Stimulated activated CD8-positive, alpha-beta memory T cell treated with anti-CD3 and anti-CD28 coated beads, Interleukin-15, amount 100 ng/mL, for 48 hours (primary cell): ENCODE measurements at places on chromosomes 1 and 21.

GRCh38 chr21:31771685-31772084, 39.8 kb upstream of the SCAF4 start:
- DNase-seq = no peak

GRCh38 chr1:247535402-247535801, 838 bp downstream of the OR2C3 start:
- DNase-seq = no peak

DNA sequence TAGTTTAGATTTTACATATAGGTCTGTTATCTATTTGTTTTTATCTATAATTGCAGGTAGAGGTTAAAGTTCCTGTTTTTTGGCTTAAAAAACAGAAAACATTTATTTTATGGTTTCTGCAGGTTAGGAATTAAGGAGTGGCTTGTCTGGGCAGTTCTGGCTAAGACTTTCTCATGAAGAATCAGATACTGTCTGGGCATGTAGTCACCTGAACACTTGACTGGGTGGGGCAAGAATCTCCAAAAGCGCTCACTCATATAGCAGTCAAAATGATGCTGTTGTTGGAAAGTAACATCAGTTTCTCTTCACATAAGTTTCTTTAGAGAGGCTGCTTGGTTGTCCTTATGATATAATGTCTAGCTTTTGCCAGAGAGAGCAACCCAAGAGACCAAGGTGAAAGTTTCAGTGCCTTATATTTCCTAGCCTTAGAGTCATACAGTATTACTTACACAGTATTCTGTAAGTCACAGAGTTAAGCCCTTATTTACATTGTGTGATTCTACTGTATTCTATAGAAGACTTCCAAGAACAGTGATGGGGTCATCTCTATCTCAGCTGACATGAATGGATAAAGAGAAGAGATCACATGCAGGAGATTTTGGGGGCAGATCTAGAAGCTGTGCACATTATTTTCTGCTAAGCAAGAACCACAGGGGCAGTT, 125.4 kb upstream of the GPR52 start:
- DNase-seq = no peak

DNA sequence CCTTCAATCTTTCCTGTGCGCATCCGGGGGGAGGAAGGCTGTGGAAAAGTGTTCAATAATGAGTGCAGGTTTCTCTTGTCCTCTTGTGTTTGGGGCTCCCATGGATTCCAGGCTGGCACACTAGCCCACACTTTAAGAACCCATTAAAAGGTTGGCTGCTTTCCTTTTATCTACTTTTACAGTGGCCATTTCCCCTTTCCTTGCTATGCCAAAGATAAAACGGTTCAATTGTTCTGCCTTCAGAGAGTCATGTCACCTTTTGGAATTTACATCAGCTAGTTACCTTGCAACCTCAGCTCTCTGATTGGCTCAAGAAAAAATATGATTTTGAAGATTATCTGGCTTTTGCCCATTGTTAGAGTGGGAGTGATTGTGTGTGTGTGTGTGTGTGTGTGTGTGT, 182.3 kb downstream of the SDCCAG8 start:
- DNase-seq = no peak

DNA sequence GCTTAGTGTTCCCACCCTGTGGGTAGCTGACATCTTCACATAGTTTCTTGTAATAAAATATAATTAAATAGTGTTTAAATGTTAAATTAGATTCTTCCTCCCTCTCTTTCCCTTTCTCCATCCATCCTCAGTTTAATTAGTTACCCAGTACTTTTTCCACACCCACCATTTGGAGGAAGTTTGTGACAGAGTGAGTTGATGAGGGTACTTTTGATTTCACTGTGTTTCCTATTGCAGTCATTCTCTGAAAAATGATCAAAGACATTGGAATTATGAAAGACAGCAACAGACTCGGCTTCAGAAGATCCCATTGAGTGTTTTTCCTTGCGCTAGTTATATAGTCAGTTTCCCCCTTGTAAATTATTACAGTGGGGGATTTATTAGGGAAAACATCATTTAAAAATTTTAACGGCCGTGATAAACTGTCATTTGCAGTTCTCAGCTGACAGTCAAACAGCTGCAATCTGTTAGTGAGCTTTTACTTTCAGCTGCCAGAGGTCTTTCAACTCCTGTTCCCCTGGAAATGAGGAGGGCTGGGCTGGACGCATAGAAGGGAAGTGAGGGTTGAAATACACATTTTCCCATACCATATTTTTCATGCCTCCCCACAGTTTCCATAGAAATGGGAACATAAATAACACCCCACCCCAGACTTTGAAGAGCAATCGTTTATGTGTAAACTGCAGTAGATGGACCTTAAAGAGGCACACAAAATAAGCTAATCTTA, 61.3 kb upstream of the CACYBP start:
- no peak for DNase-seq

- DNase-seq = no peak
Measured at GRCh38 chr1:205294175-205294917, 27.2 kb downstream of the NUAK2 start.

DNA sequence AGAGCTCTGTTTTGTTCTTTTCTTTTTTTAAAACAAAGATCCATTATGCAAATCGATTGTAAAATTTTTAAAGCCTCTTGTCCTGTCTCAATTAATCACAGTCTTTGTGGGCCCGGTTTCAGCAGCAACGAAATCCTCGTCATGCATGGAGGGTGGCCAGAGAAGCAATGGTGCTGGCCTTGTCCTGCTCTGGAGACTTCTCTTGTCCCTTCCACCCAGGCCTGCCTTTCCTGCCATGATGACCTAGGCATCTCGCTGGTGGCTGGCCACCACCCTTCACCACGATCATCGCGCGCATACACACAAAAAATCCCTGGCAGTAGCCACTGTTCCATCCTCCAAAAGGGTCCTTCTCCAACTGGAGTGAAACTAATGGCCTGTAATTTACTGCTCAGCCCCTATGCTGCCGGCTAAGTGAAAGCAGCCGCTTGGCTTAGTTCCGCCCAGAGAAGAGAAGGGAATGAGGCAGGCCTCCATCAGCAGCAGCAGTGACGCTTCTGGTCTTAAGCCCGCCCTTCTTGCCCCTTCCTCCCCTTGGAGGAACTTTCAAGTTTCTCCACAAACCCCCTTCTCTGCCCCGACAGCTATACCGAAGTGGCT, 309.5 kb downstream of the NPHP4 start:
- no peak for DNase-seq

GRCh38 chr1:236514703-236515442, 8.9 kb upstream of the LGALS8 start:
- no peak for DNase-seq

DNA sequence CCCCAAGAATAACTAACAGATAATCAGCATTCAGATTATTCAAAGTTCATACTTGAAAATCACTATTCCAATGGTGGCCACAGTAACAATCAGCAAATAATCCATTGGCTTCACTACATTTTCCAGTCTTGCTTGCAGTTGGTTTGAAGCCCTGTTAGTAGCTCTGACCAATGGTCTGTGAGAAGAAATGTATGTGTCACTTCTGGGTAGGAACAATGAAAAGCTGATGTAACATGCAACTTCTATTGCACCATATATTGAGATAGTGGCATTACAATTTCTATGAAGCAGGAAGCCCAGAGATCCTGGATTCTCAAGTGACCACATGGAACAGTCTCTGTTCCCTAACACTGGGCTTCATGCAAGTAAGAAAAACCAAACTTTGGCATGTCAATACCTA, 250.9 kb upstream of the DAB1 start:
- DNase-seq = no peak

- DNase-seq = no peak
Measured at GRCh38 chr1:197924516-197925123, 7.4 kb downstream of the LHX9 start.

GRCh38 chr1:203656796-203657747, 30.4 kb downstream of the ATP2B4 start:
- no peak for DNase-seq

DNA sequence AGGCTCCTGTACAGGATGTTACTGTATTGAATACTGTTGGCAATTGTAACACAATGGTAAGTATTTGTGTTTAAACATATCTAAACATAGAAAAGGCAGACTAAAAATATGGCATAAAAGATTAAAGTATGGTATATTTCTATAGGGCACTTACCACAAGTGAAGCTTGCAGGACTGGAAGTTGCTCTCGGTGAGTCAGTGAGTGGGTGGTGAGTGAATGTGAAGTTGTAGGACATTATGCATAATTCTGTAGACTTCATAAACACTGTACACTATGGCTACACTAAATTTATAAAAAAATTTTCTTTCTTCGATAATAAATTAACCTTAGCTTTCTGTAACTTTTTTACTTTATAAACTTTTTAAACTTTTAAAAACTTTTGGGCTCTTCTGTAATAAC, 13.7 kb upstream of the TRIM62 start:
- DNase-seq = no peak

GRCh38 chr21:33383056-33383888, 19.9 kb upstream of the IFNGR2 start:
- peak; percentile 67 for DNase-seq

- no peak for DNase-seq
Measured at GRCh38 chr1:34378968-34379856, 202.5 kb downstream of the C1orf94 start.

DNA sequence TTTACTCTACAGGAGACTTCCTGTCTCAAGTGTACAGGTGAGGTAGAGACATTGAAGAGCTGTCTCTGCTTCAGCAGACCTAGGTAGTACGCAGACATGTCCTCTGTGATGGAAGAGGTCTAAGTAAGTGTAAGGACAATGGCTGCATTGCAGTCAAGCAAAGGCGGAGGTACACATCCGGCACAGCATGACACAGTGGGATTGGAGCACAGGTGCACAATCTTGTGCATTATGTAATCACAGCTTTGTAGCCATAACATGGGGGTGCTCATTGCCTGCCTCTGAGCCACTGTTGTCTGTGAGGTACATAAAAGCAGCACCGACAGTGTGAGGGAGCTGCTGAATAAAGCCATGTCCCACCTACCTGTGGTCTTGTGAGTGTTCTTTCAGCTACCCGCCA, 66.4 kb upstream of the CCDC190 start:
- DNase-seq = no peak

GRCh38 chr1:91790392-91790791, 95.6 kb downstream of the TGFBR3 start:
- DNase-seq = no peak

- no peak for DNase-seq
Measured at GRCh38 chr1:200033511-200034261, 6.2 kb downstream of the NR5A2 start.

DNA sequence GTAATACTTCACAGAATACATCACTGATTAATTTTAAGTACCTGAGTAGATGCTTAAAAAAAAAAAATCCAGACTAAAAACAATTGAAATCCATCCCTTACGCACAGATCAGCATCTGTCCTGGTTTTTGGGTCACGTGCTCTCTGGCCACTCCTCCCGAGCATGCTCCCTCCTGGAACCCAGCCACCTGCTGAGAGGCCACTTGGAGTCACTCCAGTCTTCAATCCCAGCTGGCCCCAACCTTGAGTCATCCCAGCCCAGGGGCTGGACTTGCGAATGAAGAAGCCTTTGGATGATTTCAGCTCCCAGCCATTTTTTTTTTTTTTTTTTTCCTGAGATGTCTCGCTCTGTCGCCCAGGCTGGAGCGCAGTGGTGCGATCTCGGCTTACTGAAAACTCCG, 8.9 kb downstream of the MAP1LC3C start:
- DNase-seq = no peak

- no peak for DNase-seq
Measured at GRCh38 chr1:210681158-210681557, 352.5 kb downstream of the HHAT start.

GRCh38 chr1:28926629-28927265, 12.4 kb downstream of the EPB41 start:
- DNase-seq = peak; percentile 13

- no peak for DNase-seq
Measured at GRCh38 chr1:168467452-168467851, 76.3 kb downstream of the XCL2 start.

- no peak for DNase-seq
Measured at GRCh38 chr1:244100704-244101453, 49.8 kb downstream of the ZBTB18 start.

- no peak for DNase-seq
Measured at GRCh38 chr1:158002022-158002630, 8.7 kb downstream of the KIRREL1 start.

- no peak for DNase-seq
Measured at GRCh38 chr1:165328136-165328535, 28.4 kb downstream of the LMX1A start.

- DNase-seq = no peak
Measured at GRCh38 chr1:156498432-156499193, 2.0 kb downstream of the MEF2D start.

- DNase-seq = no peak
Measured at GRCh38 chr1:246267896-246268295, 239.2 kb downstream of the SMYD3 start.

- DNase-seq = no peak
Measured at GRCh38 chr1:36562181-36562685, 79.5 kb upstream of the CSF3R start.

DNA sequence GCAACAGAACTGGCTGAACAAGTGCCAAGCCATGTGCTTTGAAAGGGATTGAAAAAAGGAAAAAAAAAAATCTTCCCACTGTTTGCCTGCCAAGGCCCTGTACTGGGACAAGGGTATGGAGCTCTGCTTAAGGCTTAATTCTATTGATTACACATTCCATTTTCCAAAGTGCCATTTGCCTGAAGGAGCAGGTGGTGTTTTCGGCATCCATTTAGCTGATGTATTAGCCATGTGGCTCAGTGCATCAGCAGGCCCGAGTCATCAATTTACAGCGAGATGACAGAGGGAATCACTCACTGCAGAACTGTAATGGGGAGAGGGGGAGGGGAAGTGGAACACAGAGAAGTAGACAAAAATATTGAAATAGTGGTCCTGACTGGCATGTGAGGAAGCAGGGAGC, 144.2 kb upstream of the BEND5 start:
- no peak for DNase-seq

GRCh38 chr1:222656391-222657155, 38.7 kb downstream of the MIA3 start:
- DNase-seq = no peak

DNA sequence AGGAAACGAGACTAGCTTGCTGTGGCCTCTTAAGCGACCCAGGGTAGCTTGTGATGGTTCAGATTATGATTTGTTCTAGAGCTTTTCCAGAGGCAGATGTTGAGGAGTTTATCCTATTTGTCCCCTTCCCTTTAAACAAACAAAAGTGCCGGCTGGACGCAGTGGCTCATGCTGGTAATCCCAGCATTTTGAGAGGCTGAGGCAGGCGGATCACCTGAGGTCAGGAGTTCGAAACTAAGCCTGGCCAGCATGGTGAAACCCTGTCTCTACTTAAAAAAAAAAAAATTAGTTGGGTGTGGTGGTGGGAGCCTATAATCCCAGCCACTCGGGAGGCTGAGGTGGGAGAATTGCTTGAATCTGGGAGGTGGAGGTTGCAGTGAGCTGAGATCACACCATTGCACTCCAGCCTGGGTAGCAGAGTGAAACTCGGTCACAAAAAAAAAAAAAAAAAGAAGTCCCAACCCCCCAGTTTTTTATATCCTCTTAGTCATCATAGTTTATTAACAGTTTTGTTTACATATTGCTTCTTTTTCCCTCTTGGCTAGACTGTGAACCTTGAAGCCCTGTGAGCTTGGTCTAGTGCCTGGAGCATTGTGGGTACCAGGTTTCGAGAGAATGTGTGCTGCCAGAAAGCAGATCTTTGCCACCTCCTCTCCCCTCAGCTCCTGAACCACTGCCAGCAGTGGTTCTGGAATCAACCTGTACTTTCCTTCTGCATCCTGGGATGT, 29.8 kb downstream of the MAPKAPK2 start:
- DNase-seq = no peak
